ENCODE measurements at places on chromosomes 7 and 10.

GRCh38 chr7:66377045-66377444 lies 171.9 kb downstream of the TPST1 start:
- no peak for DNase-seq

- DNase-seq, result no peak
These were observed 5.0 kb upstream of the NFE2L3 start for GRCh38 chr7:26147030-26147429.

DNA sequence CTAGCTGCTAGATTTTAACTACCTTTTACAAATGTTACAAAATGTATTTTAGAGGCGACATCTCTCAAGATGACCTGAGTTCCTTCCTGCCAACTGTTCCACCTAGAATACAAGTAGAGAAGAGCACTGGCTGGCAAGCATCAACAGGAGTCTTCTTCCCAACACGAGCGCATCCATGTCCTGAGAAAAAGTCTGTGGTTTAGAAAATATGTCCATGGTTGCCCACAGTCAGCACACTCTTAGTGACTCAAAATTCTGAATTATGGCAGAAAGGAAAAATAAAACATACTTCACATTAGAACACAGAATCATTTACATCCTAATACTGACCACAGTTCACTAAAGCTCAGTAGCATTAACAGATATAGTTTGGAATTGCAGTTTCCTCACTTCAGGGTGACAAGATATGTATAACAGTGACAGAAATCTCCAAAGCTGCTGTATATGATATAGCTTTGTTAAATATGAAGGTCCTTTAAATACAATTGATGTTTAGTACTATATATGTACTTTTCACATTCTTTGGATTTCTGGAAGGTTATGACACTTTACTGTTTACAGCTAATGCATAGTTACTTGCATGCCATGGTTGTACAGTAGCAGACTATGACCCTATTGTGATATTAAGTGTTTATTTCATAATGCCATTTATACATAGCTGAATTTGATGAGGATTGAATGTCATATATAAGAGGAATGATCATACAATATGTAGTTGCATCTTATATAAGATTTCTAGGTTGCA lies 327.1 kb downstream of the GFRA1 start:
- DNase-seq, result no peak

- DNase-seq, result no peak
These were observed 29.7 kb downstream of the ANXA8 start for GRCh38 chr10:47454008-47454779.

- DNase-seq, result no peak
These were observed 362.9 kb downstream of the MAGI2 start for GRCh38 chr7:79090543-79090942.

GRCh38 chr10:4733150-4733842 lies 92.7 kb upstream of the AKR1E2 start:
- no peak for DNase-seq
